ENCODE measurements at places on chromosomes 5 and 9.

- no peak for DNase-seq
These were observed 32.0 kb downstream of the MAN2A1 start for GRCh38 chr5:109721741-109722140.

DNA sequence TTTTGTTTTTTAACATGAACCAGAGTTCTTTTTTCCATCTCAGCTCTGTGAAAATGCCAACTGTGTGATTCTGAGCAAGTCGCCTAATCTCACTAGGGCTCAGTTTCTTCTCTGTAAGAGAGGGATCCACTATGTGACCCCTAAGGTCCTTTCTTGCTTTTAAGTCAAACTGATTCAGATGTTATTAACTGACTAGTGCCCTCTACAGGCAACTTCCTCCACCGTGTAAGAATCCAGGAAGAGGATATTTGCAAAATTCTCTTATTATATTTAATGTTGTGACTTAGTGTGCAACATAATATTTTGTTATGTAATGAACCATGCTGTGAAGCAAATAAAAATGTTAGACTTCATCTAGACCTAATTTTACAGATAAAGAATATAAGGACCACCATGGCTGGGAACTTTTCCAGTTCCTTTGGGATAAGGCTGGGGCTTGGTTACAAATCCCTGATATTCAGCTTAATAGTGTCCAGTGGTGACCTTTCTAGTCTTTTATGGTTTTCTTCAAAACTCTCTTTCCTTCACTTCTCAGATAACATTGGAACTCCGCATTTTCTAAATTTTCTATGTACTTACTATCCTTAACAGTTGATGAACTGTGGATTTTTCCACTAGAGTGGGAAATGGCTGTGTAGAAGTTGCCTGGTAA, 244.7 kb downstream of the PIK3R1 start:
- DNase-seq = peak; percentile 8

DNA sequence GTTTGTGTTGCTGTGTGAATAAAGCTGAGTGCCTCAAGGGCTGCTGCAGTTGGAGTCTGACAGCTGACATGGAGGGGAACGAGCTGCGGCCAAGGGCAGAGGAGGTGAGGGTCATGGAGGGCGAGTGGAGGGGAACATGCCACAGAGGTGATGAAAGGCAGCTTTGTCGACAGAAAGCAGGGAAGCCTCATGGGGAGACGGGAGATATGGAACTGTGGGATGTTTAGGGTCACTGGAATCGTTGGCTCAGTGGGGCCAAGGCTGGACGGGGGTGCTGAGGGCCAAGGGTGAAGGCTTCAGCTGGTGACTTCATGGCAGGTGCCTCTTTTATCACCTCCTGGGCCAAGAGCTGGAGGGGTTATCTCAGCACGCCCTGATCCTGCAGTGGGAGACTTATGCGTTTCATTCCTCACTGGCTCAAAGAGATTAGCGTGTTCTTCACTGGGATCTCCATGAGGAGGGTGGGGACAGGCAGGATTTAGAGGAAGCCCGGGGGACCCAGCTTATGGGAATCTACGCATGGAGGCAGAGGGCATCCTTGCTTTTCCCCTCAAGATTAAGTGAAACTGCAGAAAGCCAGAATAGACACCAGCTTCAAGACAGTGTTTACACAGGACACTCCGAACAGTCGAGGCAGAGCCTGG, 42.2 kb downstream of the FAM240B start:
- DNase-seq = no peak

DNA sequence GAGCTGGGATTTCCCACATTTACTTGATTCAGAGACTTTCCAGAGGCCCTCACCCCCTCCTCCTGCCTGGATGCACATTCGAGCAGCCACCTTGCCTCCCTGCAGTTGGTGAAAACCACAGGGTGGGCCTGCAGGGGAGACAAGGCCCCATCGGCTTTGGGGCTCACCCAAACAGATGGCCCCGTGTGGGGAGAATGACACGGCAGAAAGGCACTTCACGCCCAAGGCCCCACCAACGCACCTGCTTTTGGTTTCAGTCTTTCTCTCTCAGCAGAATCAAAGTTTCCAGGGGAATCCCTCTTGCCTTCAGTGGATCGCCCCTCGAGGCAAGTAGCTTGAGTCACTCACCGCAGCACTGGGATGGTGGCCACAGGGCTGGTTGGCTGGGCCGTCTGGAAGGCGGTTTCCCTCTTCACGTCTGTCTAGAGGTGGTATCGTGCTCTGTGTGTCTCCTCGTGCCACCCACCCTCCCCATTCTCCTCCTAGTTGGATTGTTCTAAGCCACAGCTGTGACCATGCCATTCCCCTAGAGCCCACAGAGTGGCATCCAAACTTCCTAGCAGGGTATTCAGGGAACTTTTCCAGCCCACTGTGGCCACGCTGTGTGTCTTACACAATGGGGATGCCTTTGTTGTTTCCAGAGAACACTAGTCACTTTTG, 31.8 kb downstream of the SEC61B start:
- DNase-seq = no peak

- no peak for DNase-seq
These were observed 11.5 kb downstream of the PTAR1 start for GRCh38 chr9:69748304-69748703.

- no peak for DNase-seq
These were observed 61.7 kb downstream of the GLRA1 start for GRCh38 chr5:151862811-151863472.

DNA sequence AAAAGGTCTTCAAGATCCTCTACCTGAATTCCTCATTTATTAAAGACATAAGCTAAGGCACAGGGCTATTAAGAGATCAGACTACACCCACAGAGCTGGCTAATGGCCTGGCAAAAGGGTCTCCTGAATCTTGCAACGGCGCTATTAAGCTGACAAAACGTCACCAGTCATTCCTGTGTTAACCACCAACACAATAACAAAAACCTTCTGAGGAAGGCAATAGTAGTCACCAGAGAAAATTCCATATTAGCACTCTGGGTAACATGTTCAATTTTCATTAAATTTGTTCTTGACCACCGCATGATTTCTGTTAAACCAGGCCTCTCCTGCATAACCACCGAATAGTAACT, 77.0 kb downstream of the GNAQ start:
- DNase-seq = no peak

DNA sequence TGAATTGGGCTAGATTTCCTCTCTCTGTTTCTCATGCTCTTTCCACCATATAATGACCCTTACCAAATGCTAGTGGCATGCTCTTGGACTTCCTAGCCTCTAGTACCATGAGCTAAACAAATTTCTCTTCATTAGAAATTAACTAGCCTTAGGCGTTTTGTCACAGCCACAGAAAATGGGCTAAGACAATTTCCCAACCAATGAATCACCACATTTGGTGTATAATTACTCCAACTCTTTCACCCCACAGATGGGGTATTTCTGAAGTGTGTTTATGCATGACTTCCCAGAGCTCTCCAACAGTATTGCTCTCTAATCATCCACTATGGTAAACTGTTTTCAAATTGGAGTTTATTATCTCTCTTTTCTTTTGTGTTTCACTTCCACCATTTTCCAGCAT, 1041.1 kb upstream of the COX7C start:
- DNase-seq = no peak

DNA sequence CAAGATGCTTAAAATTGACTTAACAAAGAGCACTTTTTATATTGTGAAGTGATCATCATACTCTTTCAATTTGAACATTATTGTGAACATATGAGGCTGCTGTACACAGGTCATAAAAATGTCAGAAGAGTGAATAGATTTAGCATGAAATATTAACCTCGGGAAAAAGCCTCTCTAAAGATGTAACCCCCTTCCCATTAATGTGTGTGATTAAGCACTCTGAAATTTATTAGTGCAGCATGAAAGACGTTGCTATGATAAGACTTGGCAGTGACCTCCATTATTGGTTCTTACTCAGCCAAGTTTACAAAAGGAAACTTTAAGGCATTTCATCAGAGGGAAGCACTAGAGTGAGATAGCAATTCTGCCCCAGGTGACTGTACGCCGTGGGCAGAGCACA, 326.5 kb downstream of the NTRK2 start:
- DNase-seq = no peak

GRCh38 chr5:17012289-17012688, 76.2 kb upstream of the MYO10 start:
- no peak for DNase-seq

- DNase-seq = no peak
These were observed 137.9 kb upstream of the OTULINL start for GRCh38 chr5:14443671-14444093.

DNA sequence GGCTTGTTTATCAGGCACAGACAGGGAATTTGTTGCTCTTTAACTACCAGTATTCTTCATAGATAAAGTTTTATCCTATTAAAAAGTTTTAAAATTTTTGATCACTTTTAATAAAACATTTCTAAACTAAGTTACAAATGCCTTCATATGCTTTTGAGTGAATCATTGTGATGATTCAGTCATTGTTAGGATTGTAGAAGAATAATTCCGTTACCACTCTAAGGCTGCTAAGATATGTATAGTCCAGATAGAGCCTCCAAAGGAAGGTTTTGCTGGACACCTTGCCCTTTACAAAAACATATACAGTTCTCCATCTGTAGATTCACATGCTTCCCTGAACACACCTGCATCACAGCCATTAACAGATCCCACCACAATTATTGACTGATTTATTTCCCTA, 233.7 kb downstream of the SPOCK1 start:
- DNase-seq = no peak

DNA sequence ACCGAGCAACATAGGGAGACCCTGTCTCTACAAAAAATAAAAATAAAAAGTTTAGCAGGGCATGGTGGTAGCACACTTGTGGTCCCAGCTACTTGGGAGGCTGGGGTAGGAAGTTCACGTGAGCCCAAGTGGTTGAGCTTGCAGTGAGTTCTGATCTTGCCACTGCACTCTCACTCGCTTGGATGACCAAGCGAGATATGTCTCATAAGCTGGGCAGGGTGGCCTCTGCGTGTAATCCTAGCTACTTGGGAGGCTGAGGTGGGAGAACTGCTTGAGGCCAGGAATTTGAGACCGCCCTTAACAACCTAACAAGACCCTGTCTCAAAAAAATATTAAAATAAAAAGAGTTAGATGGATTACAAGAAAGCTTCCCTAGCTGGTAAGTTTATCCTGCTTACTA, 32.5 kb downstream of the RASA1 start:
- DNase-seq = no peak

DNA sequence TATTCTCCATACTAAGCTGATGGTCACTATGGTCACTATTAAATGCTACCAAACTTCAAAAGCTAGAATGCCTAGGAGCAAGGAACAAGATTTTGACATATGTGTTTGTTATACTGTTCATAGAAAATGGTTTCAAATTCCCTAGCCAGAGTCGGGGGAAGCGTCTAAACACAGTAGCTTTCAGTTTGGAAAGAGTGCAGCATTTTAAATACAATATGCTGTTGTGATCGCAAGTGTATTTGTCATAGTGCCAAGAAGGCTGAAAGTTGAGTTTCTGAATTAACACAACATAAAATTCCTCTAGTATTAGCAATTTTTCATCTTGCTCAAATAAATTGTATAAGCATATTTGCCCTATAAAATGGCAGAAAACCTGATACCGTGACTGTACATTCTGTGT, 280.4 kb downstream of the ZNF608 start:
- DNase-seq = no peak

- no peak for DNase-seq
These were observed 147.2 kb downstream of the PDE4D start for GRCh38 chr5:59746241-59746765.

DNA sequence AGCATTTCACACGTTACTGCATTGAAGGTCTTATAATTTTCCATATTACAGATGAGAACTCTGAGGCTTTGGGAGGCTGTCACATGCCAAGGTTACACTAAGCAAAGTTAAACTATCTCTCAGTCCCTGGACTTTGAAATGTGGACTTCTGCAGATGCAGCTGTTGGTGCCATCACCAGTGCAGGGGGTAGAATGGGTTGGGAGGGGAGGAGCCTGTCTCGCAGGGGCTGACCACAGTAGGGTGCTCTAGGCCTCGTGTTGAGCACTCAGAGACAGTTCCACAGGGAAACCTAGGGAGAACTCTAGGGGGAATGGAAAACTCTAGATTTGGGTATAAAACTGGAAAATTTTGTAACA, 220.9 kb downstream of the MAPKAP1 start:
- DNase-seq = no peak

DNA sequence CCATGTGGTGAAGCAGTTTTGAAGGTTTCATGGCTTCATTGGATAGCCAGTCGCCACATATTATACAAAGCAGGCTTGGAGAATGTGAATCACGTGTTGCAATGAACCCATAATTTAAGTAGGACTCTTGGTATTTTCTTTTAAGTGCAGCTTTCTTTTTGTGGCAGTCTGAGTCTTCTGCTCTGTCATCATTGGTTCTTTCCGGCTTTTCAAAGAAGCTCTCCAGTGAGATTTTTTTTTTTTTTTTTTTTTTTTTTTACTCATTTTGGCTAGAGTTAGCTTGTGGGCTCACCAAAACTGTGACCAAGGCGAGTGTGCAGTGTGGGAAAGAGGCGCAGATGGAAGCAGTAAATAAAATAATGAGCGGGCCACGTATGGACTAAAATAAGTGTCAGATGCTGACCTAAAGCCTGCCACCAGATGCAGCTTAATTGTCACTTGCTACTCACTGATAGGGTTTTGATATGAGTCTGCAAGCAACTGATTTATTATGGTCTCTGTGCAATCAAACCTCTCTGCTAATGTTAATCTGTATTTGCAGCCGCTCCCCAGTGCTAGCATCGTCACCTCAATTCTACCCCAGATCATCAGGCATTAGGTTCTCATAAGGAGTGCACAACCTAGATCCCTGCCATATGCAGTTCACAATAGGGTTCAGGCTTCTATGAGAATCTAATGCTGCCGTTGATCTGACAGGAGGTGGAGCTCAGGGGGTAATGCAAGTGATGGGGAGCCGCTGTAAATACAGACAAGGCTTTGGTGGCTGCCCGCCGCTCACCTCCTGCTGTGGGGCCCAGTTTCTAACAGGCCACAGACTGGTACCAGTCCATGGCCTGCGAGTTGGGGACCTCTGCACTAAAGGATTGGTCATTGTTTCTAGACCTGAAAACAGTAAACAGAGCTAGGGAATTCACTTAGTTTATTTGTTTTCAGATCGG, 45.5 kb upstream of the LARP1 start:
- DNase-seq = no peak

DNA sequence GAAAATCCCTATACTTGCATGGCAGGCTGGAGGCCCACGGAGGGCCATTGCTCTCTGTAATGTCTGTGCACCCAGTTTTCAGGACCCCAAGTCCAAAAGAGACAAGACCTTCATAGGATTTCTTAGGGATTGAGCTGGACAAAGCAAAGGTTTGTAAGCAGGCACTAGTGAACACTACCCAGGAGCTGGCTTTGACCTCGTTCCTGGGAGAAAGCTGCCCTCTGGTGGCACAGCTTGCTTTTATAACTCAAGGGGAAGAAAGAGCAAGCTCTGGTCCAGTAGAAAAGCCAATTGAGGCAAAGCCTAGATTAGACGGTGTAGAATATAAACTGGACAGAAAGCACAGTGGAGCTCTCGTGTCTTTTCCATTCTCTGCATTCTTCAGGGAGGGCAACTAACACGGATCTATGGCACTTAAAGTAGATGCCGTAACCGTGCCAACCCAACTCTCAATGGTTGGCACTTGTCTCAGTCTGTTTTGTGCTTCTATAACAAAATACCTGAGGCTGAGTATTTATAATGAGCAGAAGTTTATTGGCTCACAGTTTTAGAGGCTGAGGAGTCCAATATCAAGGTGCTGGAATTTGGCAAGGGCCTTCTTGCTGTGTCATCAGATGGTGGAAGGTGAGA, 7.9 kb downstream of the GABRP start:
- no peak for DNase-seq

- no peak for DNase-seq
These were observed 173.7 kb downstream of the SLC24A2 start for GRCh38 chr9:19615036-19615624.

Data from NCI-H187 treated with DMSO at 0.1 percent for 48 hours (cell line).